Osteoblast (primary cell): ENCODE measurements at places on chromosomes 7 and 10. TPM values are rescaled to one million over a fixed set of nuclear protein-coding genes. Genes with fewer than 3 reads are reported as not detected.

The OLAH gene
- total RNA-seq = not detected in 2 replicates

DNA sequence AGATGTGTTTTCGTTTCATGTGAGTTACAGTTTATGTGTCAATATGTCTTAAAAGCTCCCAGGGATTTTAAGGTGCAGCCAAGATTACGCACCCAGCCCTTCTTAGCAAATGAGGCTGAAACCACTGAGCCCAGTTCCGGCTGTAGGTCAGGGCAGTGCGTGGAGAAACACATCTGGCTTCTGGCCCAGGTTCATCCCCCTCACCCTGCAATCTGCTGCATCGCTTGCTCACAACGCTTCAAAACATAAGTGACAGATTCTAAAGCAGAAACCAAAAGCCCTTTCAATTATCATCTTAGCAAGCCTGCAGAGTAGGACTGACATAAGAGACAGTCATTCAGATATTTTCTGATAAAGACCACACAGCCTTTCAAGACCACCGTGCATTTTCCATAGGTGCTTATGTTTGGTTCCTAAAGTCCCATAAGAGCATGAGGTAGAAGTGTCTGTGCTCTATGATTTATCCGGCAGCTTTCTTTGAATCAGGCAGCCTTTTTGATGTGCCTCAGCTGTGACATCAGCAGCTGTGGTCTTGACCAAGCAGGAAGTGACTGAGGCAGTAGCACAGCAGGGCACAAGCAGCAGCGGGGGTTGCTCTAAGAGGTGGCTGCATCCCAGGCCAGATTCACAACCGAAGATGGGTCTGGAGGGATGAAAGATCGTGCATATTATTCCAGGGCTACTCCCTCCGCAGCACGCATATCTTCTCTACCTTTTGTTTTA is 72.1 kb upstream of the LYZL2 start:
- peak overlapping the region; percentile 82 for H3K27ac ChIP-seq
- H3K4me3 ChIP-seq = peak overlapping the region; percentile 63
- no peaks in the 10 kb centered on the region for H3K36me3 ChIP-seq
- H3K27me3 ChIP-seq = no peaks in the 10 kb centered on the region
- peak; percentile 45 for DNase-seq

The IFIT2 gene
- 7.7 and 9.0 TPM in 2 replicates for total RNA-seq

- no peak overlapping the region for H3K27ac ChIP-seq
- no peaks in the 10 kb centered on the region for H3K27me3 ChIP-seq
- H3K4me1 ChIP-seq = no peaks in the 10 kb centered on the region
- no peak overlapping the region for H3K4me3 ChIP-seq
- peak; percentile 51 for DNase-seq
- no peaks in the 10 kb centered on the region for H3K36me3 ChIP-seq
These were observed 425.2 kb upstream of the VSTM2A start for GRCh38 chr7:54116956-54117355.

- H3K27me3 ChIP-seq = no peaks in the 10 kb centered on the region
- H3K27ac ChIP-seq = no peak overlapping the region
- H3K36me3 ChIP-seq = no peaks in the 10 kb centered on the region
- no peaks in the 10 kb centered on the region for H3K4me1 ChIP-seq
These were observed 179.3 kb downstream of the ATRNL1 start for GRCh38 chr10:115272482-115272881.

GRCh38 chr7:80907141-80907601 is 11.7 kb downstream of the SEMA3C start:
- H3K4me1 ChIP-seq = peaks cover 5% of the 10 kb centered on the region
- no peak overlapping the region for H3K27ac ChIP-seq
- no peaks in the 10 kb centered on the region for H3K27me3 ChIP-seq
- H3K36me3 ChIP-seq = peaks cover 25% of the 10 kb centered on the region

The DPYSL4 gene
- 0.72 and 2.4 TPM in 2 replicates for total RNA-seq

GRCh38 chr10:11712744-11713143 is 29.4 kb upstream of the ECHDC3 start:
- no peak overlapping the region for H3K27ac ChIP-seq
- DNase-seq = no peak
- H3K27me3 ChIP-seq = peaks cover 4% of the 10 kb centered on the region
- no peaks in the 10 kb centered on the region for H3K36me3 ChIP-seq
- peaks cover 8% of the 10 kb centered on the region for H3K4me1 ChIP-seq

The SPDYE5 gene
- under 0.01 TPM in 1 of 2 replicates, not detected in the other for total RNA-seq

DNA sequence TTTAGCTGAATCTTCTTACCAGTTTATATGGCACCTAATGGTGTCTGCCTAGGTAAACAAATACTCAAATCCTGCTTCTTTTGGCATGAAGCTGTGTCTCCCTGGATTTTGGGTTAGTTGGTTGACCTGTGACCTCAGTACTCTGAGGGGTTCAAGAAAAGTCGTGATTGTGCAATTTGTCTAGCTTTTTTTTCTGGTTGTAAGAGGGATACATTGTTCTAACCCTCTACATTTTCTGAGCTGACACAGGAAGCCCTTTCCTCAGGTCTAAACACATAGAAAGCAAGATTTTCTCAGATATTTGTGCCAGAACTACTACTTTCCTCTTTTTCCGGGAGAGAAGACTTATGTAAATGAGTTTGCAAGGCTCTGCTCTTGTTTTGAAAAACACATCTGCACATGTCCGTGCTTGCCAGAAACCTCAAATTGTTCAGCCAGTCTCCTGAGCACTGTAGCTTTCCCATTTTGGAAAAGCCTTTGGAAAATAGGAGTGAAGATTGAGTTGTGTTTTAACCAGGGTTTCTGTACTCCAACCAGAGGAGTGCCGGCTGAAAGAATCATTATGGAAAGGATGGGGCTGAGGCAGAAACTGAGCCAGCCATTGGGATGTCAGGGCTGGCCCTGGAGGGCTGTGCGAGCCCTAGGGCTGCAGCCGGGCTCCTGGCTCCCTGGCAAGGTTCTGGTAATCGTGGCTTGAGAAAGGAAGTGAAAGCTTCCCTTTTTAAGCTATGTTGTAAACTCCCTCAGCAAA is 31.3 kb upstream of the CXCL12 start:
- H3K27me3 ChIP-seq = peaks cover 9% of the 10 kb centered on the region
- H3K36me3 ChIP-seq = no peaks in the 10 kb centered on the region
- H3K4me3 ChIP-seq = peak overlapping the region; percentile 29
- H3K4me1 ChIP-seq = peaks cover 7% of the 10 kb centered on the region

The TEX47 gene
- not detected in 2 replicates for total RNA-seq

DNA sequence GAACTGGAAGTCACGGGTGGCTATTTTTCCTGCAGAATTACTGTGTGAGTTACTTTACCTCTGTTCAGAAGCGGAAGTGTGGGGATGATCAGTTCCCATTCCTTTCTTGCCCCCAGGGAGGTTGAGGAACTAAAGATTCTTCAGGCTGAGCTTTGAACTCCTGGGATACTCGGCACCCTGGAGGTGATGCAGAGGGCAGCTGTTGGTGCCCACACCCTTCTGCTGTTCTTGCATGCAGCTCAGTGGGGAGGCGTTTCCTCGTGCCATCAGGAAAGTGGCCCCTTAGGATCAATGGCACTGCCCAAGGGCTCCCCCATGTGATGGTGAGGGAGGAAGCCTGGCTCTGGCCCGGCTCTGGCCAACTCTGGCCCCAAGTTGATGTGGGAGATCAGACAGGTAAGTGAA is 44.7 kb upstream of the MXI1 start:
- no peaks in the 10 kb centered on the region for H3K36me3 ChIP-seq
- no peak overlapping the region for H3K27ac ChIP-seq
- H3K4me3 ChIP-seq = no peak overlapping the region
- H3K4me1 ChIP-seq = no peaks in the 10 kb centered on the region
- DNase-seq = no peak

DNA sequence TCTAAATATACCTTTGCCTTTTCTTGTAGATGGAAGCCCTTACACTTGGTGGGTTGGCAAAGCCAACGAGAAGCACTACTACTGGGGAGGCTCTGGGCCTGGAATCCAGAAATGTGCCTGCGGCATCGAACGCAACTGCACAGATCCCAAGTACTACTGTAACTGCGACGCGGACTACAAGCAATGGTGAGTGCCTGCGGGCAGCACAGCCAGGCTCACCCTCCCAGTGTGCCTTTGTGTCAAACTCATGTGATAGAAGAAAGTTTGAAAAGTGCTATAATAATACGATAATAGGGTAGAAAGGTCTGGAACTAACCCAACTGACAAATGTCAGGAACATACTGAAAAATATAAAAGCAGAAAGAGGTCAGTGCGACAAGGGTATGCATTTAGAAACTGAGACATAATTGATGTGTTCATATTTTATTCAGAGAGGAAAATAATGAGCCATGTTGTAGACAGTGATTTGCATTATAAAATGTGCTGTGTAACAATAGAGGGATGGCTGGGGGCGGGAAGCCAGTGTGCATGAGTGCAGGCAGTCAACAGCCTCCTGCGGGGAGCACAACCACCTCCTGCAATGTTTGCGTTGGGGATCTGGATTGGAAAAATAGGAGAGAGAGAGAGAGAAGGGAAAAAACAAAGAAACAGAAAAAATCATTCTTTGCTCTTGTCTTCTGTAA is 686.9 kb upstream of the C7orf33 start:
- no peaks in the 10 kb centered on the region for H3K4me1 ChIP-seq
- no peak overlapping the region for H3K27ac ChIP-seq
- no peaks in the 10 kb centered on the region for H3K36me3 ChIP-seq
- H3K4me3 ChIP-seq = no peak overlapping the region
- DNase-seq = no peak

DNA sequence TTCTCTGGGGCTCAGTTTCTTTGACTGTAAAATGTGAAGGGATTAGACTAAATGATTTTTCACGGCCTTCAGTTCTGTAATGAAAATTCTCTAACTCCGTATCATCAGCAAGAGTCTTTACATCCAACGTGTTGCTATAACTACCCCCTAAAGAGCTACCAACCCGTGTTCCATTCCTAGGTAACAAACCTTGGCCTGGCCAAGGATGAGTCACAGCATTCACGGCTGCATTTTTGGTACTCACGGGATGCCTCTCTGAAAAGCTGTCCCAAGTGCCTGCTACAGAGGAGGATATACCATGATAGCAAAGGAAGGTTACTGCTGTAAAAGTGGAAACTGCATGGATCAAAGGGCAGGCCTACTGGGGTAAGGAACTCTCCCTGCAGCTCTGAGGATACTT is 5.9 kb downstream of the LRRC4 start:
- no peak overlapping the region for H3K4me3 ChIP-seq
- peaks cover 4% of the 10 kb centered on the region for H3K36me3 ChIP-seq
- peaks cover 31% of the 10 kb centered on the region for H3K4me1 ChIP-seq
- no peak for DNase-seq
- no peak overlapping the region for H3K27ac ChIP-seq

The ZNF365 gene
- total RNA-seq = 9.1 and 9.8 TPM in 2 replicates

- no peaks in the 10 kb centered on the region for H3K4me1 ChIP-seq
- H3K27me3 ChIP-seq = no peaks in the 10 kb centered on the region
- no peak for DNase-seq
- no peak overlapping the region for H3K27ac ChIP-seq
- H3K4me3 ChIP-seq = no peak overlapping the region
These were observed 49.8 kb downstream of the EBF3 start for GRCh38 chr10:129914153-129914855.

DNA sequence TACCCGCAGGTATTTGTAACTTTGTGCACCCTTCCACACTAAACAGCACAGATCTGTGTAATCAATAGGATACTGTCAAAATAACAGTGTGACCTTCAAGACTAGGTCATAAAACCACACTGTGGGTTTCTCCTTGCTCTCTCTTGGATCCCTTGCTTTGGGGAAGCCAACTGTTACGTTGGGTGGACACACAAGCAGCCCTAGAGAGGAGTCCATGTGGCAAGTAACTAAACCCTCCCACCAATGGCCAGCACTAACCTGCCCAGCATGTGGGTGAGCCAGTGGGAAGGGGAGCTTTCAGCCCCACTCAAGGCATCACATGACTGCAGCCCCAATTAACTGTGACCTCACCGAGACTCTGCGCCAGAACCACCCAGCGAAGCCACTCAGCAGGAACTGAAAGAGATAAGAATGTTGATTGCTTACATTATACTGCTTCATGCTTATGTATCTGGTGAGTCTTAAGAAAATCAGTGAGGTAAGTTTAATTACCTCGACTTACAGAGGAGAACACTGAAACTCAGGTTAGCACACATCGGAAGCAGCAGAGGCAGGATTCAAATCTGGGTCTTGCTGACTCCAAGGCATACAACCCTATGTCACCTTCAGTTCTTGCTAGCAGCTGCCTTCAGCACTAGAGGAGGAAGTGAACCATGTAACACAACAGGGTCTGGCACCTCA is 9.4 kb upstream of the ZC3HAV1 start:
- no peak for DNase-seq
- H3K27me3 ChIP-seq = peaks cover 14% of the 10 kb centered on the region
- no peak overlapping the region for H3K27ac ChIP-seq

DNA sequence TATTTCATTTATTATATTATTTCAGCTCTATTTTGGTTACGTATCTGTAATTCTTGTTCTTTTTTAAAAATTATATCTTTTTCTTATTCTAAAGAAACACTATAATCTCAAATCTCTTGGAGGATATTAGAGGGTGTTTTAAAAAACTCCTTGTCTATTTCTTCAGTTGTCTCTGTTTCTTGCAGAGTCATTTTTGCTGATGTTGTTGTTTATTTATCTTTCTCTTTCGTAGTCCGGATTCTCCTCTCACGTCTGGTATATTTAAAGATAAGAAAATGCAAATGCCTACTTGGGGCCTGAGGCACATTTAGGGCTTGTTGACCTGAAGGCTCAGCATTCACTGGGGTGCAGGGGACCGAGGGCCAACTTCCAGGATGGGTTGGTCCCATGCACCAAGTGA is 181.2 kb upstream of the CTBP2 start:
- no peak for DNase-seq

- H3K36me3 ChIP-seq = no peaks in the 10 kb centered on the region
- H3K27ac ChIP-seq = peak overlapping the region; percentile 56
- no peak overlapping the region for H3K4me3 ChIP-seq
- peak; percentile 53 for DNase-seq
These were observed 177.0 kb downstream of the PRKAG2 start for GRCh38 chr7:151699928-151700319.

- no peak for DNase-seq
- H3K4me3 ChIP-seq = no peak overlapping the region
- H3K27me3 ChIP-seq = no peaks in the 10 kb centered on the region
These were observed 101.1 kb downstream of the BTAF1 start for GRCh38 chr10:92024700-92025099.

GRCh38 chr7:72430531-72430930 is 18.4 kb upstream of the CALN1 start:
- no peak overlapping the region for H3K27ac ChIP-seq
- H3K4me3 ChIP-seq = no peak overlapping the region
- no peaks in the 10 kb centered on the region for H3K4me1 ChIP-seq
- DNase-seq = no peak
- no peaks in the 10 kb centered on the region for H3K27me3 ChIP-seq
- no peaks in the 10 kb centered on the region for H3K36me3 ChIP-seq

The NUTM2A gene
- 0.59 and 0.72 TPM in 2 replicates for total RNA-seq

GRCh38 chr10:13883636-13884444 is 297.1 kb downstream of the PRPF18 start:
- DNase-seq = no peak
- peaks cover 31% of the 10 kb centered on the region for H3K4me1 ChIP-seq
- H3K27ac ChIP-seq = peak overlapping the region; percentile 96
- no peaks in the 10 kb centered on the region for H3K36me3 ChIP-seq
- H3K4me3 ChIP-seq = no peak overlapping the region
